ENCODE measurements at places on chromosomes 1 and 21. TPM values are rescaled to one million over a fixed set of nuclear protein-coding genes. Genes with fewer than 3 reads are reported as not detected.

DNA sequence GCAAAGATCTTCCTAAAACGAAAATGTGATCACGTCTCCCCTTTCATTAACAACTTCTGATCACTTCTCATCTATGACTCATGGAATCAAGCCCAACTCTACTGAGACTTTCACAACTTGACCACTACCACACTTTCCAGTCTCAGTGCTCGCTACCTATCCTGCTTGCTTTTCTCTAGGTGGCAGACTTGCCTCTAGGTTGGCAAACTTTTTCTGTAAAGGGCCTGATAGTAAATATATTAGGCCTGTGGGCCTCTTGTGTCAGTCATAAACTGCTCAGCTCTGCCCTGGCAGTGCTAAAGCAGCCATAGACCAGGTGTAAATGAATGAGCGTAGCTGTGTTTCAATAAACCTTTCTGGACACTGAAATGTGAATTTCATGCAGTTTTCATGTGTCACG lies 21.5 kb upstream of the HMGB4 start:
- no peak for DNase-seq

- DNase-seq: no peak
These were observed 840.0 kb upstream of the B3GALT2 start for GRCh38 chr1:194026422-194026821.

DNA sequence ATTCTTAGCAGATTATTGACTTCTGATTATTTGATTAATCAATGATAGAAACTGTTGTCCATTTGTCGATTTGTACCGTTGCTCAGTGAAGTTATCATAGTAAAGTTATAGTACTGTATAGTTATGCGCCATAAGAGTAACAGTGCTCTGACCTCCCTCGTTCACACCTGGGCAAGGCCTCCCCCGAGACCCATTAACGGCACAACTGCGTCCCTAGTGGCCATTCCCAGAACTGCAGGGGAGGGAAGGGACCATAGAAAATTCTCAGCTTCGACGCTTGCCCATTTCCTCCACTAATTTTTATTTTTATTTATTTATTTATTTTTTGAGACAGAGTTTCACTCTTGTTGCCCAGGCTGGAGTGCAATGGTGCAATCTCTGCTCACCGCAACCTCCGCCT lies 334.4 kb downstream of the DSCAM start:
- DNase-seq: no peak

- no peak for DNase-seq
These were observed 1.4 kb downstream of the B3GALNT2 start for GRCh38 chr1:235502601-235503402.

DNA sequence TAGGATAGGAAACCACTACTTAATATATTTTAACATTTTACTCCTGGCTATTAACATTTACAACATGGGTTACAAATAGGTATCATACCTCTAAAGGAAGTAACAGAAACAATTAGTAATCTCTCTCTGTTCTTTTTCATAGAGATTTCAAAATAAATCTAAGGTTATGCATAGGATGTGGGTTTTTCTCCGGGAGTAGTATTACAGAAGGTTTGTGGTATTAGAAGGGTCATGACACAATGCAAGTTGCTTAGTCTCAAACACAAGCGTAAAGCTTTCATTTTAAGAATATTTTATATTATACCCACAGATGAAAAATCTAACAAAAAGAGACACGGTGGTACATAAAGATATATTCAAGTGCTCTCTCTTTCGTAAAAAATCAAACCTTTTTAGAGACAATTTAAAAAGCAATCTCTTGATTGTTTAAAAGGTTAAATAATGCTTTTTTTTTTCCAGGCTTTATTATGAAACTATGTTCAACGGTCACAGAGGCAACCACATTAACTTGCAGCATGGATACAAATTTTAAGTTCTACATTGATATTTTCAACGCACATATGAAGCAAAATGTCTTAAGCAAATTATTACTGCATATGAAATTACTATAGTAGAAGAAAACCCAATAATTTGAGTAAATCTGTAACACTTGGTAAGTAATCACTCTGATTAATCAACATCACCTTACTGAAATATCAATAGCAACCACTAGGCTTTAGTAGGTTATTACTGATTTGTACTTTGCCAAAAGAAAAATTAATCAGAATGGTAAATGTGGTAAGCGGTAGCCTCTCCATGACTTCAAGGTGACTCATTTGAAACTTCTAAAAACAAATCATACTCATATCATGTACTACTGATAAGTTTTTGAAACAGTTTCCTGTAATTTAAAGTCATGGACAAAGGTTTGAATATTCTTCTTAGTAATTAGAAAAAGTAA lies 97.4 kb upstream of the GFI1 start:
- DNase-seq: no peak

DNA sequence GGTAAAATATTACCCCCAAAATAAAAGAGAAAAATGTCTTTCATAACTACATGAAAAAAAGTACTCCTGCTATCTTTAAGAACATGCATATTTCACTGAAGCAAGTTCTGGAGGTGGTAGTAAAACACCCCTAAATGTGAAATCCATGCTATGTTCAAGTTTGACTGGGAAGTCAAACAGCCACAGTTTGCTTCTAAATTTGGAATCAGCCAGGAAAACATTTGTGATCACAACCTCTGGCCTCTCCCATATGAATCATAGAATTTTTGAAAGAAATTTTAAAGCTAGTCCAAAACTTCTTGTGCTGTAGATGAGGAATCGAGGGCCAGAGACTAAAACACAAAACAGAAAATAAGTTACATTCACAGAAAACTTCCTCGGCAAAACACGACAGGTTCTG lies 6.6 kb downstream of the SORT1 start:
- DNase-seq: no peak

DNA sequence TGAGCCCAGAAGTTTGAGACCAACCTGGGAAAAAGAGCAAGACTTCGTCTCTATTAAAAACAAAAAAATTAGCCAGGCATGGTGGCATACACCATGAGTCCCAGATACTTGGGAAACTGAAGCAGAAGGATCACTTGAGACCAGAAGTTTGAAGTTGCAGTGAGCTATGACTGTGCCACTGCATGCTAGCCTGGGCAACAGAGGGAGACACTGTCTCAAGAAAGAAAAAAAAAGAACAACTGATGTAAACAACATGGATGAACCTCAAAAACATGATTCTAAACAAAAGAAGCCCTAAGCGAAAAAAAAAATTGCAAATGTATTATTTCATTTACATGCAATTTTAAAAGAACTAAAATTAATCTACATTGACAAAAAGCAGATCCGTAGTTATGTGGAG lies 9.0 kb downstream of the LRRC40 start:
- no peak for DNase-seq

GRCh38 chr1:184882957-184883815 lies 91.1 kb downstream of the NIBAN1 start:
- DNase-seq: no peak

DNA sequence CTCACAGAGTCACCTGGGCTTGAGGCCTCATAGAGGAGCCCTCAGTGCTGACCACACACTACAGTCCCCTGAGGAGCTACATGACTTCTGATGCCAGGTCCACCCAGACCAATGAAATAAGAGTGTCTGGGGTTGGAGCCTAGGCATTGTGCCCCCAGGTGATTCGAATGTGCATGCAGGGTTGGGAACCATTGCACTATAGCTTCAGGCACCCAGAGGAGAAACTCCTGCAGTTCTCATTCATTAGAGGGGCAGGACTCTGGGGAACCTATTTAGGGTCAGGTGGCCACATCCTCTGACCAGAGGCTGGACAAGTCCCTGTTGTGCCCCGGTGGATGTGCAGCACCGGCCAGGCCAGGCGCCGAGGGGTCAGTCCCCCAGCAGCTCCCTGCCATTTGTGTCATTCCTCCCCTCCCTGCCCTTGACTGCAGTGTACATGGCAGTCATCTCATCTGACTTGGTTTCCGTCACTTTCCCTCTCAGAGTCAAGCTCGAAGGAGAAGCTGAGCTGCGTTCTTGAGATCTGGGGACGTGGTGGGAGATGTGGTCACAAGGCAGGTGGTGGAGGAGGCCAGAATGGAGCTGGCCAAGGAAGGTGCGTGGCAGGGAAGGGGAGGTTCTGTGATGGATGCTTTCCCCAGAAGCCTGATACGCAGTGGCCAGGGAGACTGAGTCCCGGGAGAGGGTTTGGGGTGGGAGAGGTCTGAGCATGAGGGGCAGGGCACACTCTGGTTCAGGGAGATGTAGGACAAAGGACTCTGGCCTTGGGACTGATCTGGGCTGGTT lies 6.4 kb downstream of the CLDN19 start:
- no peak for DNase-seq

GRCh38 chr1:247324204-247324787 lies 7.4 kb downstream of the ZNF496 start:
- no peak for DNase-seq

DNA sequence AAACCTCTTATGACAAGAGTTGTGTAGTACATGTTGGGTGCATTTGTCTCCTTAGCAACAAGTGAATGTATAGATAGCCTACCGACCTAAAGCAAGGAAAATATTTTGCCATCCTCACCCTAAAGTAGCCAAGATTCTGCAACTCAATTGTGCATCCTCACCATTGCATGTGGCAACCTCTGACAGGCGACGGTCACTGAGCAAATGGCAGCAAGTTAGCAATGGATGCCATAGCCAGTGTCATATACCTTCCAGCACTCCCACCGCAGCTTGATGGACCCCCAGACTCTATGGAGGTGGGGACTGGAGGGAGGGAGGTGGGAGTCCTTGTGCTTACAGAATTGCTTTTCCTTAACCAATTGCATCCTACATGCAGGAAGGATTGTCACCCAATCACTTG lies 17.0 kb downstream of the PROX1 start:
- no peak for DNase-seq

DNA sequence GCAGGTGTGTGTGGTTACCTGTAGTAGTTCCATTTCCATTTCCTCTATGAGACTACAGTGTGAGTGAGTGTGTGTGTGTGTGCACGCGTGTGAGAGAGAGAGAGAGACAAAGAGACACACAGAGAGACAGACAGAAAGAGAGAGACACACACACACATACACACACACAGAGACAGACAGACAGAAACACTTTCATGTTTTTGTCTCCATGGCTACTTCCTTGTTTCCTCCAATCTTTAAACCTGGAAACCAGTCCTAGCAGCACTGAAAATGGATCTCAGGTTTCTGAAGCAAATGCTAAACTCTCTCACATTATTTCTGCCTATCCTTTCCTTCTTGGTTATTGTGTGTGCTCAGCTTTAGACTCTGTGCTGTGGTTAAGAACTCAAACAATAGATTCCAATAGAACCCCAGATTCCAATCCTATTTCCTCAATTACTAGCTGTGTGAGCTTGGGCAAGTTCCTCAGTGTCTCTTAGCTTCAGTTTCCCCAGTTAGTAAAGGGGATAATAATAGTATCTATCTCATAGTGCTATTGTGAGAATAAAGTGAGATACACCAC lies 22.4 kb upstream of the ABCD3 start:
- DNase-seq: no peak

The CFHR4 gene
- not detected for total RNA-seq

The PCAT6 gene
- total RNA-seq: 0.71 TPM
